CD14-positive monocyte (primary cell): ENCODE measurements at places on chromosomes 6 and 20. TPM values are rescaled to one million over a fixed set of nuclear protein-coding genes. Genes with fewer than 3 reads are reported as not detected.
A peak's percentile ranks its signal among the peaks of the same experiment; 100 is the strongest.

CRISP3 gene
- polyA plus RNA-seq = not detected in 2 replicates

KCNK16 gene
- not detected in 2 replicates for polyA plus RNA-seq

- no peaks in the 10 kb centered on the region for H3K36me3 ChIP-seq
- H3K27ac ChIP-seq = no peak overlapping the region
- H3K4me3 ChIP-seq = no peak overlapping the region
- peaks cover 7% of the 10 kb centered on the region for H3K4me1 ChIP-seq
- DNase-seq = peak; percentile 30
Measured at GRCh38 chr6:51283723-51284355, 465.2 kb downstream of the TFAP2B start.

DNA sequence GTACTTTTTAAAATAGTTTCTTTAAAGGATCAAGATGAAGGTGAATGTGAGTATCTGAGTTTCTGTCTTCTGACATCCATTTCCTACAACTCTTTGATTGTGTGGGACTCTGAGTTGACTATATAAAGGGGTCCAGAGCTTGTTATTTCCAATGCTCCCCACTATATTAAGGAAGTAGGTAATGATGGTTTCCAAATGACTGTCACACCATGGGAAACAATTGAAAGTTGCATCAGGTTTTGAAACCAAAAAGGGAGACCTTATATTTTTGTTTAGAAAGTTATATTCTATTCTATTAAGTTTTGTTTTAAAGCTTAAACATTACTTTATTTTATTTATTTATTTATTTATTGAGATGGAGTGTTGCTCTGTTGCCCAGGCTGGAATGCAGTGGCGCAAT is 11.2 kb downstream of the CASS4 start:
- H3K36me3 ChIP-seq = no peaks in the 10 kb centered on the region
- DNase-seq = no peak
- H3K27me3 ChIP-seq = peaks cover 7% of the 10 kb centered on the region
- H3K27ac ChIP-seq = no peak overlapping the region

GRCh38 chr20:34108616-34109174 is 3.3 kb downstream of the EIF2S2 start:
- H3K4me1 ChIP-seq = peaks cover 61% of the 10 kb centered on the region
- H3K4me3 ChIP-seq = no peak overlapping the region
- DNase-seq = no peak
- peaks cover 41% of the 10 kb centered on the region for H3K36me3 ChIP-seq
- no peak overlapping the region for H3K27ac ChIP-seq

DNA sequence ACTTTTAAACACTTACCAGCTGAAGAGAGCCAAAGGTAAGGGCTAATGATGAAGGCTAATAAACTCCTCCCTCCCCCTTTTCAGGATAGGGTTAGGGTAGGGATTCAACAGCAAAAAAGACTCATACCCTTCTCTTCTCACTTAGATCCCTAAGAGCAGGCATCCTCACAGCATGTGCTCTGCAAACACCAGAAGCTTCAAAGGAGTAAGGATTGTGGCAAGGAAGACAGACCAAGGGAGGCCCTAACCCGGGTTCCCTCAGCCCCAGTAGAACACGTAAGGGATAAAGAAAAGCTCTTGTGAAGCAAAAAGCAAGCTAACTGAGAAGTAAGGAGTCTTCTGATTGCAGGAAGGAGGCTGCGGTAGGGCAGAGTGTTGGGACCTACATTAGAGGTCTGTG is 11.6 kb downstream of the MAP3K7 start:
- peaks cover 2% of the 10 kb centered on the region for H3K36me3 ChIP-seq
- H3K4me3 ChIP-seq = no peak overlapping the region
- no peak overlapping the region for H3K27ac ChIP-seq
- no peak for DNase-seq

DNA sequence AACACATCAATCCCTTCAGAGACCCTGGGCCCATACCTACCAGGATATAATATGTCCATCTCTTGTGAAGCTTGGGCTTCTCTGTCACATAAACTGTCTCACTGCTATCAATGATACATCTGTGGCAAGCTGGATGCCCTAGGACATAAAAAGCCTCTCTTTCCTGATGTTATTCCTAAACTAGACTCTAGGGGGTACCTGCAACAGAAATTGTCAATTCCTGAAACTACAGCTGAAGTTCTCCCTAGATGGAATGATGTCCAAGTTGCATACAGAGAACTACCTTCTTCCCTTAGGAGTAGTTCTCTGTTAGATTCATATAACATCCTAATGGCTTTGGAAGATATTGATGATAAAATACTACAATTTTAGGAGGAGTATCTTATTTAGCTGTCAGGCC is 35.8 kb downstream of the TBX18 start:
- no peaks in the 10 kb centered on the region for H3K27me3 ChIP-seq
- H3K4me3 ChIP-seq = no peak overlapping the region
- DNase-seq = no peak
- no peak overlapping the region for H3K27ac ChIP-seq
- no peaks in the 10 kb centered on the region for H3K36me3 ChIP-seq

DNA sequence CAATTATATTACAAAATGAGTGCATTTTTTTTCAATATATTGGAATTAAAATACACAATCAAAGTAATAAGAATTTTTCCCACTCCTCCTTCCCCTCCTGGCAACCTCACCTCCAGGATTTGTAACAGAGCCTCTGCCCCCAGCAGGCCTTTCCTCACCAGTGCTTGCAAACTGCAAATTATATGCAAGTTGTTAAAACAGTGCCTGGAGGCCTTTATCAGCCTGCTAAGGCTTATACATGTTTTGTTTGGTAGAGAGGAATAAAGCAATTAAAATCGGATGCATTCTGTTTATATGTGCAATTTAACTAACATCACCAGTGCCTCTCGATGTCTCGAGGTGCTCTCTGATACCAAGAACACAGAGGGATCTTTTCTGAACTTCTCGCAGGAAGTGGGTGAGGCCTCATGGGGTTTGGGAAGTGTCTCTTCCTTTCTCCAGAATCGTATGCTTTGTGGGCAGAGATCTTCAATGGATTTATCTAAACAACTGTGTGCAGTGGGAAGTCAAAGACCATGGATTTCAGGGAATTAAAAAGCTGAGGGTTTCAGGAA is 186.8 kb downstream of the CDH26 start:
- peaks cover 4% of the 10 kb centered on the region for H3K36me3 ChIP-seq
- H3K4me1 ChIP-seq = peaks cover 12% of the 10 kb centered on the region
- H3K4me3 ChIP-seq = no peak overlapping the region
- H3K27ac ChIP-seq = no peak overlapping the region

DNA sequence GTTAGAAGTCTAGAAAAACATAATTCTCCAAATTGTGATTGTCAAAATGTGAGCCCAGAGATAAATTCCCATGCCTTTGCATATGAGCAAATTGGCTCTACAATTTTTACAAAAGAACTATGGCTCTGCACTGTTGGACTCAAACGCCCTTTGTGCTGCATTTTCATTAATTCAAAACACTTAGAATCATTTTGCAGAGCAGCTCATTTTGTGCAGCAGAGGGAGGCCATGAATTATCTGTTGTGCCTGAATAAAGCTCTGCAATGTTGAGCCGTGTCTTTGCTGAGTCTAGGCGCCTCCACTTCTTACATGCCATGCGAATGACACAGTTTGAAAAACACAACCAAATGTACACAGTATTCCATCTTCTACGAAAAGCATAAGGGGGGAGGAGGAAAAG is 230.2 kb downstream of the PRKN start:
- no peaks in the 10 kb centered on the region for H3K36me3 ChIP-seq
- H3K4me3 ChIP-seq = no peak overlapping the region
- no peak overlapping the region for H3K27ac ChIP-seq
- no peak for DNase-seq

GRCh38 chr6:167957626-167958025 is 39.8 kb upstream of the KIF25 start:
- no peak for DNase-seq
- H3K36me3 ChIP-seq = no peaks in the 10 kb centered on the region
- H3K27ac ChIP-seq = no peak overlapping the region
- no peaks in the 10 kb centered on the region for H3K4me1 ChIP-seq
- H3K27me3 ChIP-seq = no peaks in the 10 kb centered on the region

DNA sequence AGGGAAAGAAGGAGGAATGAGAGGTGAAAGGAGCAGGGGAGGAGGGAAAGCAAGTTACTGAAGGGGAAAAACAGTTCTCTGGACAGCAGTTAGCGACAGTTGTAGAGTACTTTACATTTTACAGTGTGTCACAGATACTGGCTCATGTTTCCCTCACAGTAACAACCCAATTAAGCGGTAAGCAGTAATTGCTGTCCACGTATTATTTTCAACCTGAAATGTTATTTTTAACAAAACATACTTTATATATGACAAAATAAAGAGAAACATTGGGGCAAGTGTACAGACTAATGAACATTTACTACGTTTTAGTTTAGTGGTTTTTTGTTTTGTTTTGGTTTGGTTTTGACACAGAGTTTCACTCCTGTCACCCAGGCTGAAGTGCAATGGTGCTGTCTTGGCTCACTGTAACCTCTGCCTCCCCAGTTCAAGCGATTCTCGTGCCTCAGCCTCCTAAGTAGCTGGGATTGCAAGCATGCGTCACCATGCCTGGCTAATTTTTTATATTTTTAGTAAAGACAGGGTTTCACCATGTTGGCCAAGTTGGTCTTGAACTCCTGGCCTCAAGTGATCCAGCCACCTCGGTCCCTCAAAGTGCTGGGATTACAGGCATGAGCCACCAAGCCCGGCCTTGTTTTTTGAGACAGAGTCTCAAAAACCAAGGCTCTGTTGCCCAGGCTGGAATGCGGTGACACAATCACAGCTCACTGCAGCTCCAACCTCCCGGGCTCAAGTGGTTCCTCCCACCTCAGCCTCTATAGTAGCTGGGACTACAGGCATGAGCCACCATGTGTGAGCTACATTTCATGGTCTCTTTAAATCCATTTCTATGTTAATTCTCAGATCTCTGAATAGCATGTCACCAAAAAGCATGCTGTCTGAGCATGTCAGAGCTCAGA is 22.6 kb upstream of the BTN3A2 start:
- H3K27ac ChIP-seq = no peak overlapping the region
- peaks cover 5% of the 10 kb centered on the region for H3K4me1 ChIP-seq
- peaks cover 3% of the 10 kb centered on the region for H3K27me3 ChIP-seq
- H3K36me3 ChIP-seq = no peaks in the 10 kb centered on the region
- no peak for DNase-seq
- H3K4me3 ChIP-seq = no peak overlapping the region

DNA sequence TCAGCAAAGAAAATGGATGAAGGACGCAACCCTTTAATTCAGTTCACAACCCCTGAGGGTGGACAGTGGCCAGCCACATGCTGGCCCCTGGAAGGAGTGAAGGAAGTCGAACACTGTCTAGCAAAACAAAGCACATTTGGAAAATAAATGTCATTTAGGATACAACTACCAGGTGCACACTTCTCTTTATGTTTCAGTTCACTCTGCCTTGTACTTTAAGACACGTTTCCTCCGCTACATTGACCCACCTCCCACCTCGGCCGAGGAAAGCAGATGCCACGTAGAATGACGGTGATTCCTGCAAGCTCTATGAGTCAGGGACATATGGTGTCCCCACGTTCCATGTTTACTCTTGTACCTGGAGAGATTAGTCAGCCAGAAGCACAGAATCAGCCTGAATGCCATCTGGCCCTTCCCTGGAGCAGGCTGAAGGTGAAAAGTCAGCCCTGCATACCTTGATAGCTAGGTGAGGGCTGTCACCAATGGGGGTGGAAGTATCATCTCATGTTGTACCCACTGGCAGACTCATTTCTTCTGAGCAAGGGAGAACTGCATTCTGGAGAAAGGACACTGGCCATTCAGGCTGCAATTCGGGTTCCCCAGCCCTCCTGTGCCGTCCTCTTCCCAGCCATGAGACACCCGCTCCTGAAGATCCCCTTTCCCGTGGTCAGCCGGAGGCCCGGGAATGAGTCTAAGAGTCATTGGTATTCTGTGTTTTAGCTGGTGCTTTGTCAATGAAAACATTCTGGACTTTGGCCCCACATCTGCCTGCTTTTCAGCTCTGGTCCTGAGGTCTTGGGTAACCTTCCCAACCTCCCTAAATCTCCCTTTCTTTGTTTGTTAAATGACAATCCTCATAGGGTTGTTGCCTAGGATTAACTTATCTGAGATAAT is 60.6 kb downstream of the FOXA2 start:
- no peaks in the 10 kb centered on the region for H3K36me3 ChIP-seq
- H3K27me3 ChIP-seq = no peaks in the 10 kb centered on the region
- DNase-seq = no peak

- no peak overlapping the region for H3K4me3 ChIP-seq
- no peaks in the 10 kb centered on the region for H3K36me3 ChIP-seq
- DNase-seq = no peak
- peaks cover 74% of the 10 kb centered on the region for H3K27me3 ChIP-seq
Measured at GRCh38 chr6:1626481-1626880, 16.8 kb downstream of the FOXC1 start.

DNA sequence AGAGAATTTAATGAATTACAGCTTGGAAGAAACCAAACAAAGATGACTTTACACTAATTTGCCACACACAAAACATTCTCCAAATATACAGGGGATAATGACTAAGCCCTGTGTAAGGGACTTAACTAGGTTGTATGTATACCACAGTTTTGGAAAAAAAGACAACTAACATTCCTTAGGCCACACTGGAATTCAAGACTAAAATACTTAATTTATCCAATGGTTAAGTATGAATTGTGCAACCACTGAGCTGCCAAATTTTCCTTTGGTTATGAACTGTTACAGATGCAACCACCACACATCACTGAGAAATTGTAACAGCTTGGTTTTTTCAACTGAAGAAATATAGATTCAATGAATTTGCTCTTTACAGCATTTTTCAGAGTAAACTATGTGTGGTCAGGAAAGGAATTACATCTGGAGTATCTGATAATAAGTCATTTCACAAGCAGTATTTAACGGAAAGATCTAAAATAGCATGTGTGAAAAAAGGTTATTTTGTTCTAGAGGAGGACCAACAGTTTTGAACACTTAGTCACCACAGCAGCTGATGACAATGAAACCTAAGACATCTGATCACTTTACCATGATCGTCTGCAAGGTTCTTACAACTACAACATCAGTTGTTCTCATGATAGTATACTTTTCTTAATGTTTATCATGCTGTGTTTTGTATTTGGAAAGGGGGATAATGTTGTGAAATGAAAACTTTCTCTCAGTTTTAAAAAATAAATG is 318.8 kb downstream of the BCKDHB start:
- H3K27me3 ChIP-seq = no peaks in the 10 kb centered on the region
- no peak overlapping the region for H3K27ac ChIP-seq
- no peaks in the 10 kb centered on the region for H3K36me3 ChIP-seq
- DNase-seq = no peak

GRCh38 chr20:52937591-52938100 is 34.5 kb upstream of the TSHZ2 start:
- no peaks in the 10 kb centered on the region for H3K27me3 ChIP-seq
- H3K4me3 ChIP-seq = no peak overlapping the region
- no peaks in the 10 kb centered on the region for H3K4me1 ChIP-seq
- H3K36me3 ChIP-seq = no peaks in the 10 kb centered on the region
- DNase-seq = no peak
